ENCODE measurements at places on chromosomes 5 and 9.

- DNase-seq, result no peak
Measured at GRCh38 chr5:33409435-33410170, 31.2 kb upstream of the TARS1 start.

- no peak for DNase-seq
Measured at GRCh38 chr5:146426853-146427618, 20.1 kb upstream of the TCERG1 start.

DNA sequence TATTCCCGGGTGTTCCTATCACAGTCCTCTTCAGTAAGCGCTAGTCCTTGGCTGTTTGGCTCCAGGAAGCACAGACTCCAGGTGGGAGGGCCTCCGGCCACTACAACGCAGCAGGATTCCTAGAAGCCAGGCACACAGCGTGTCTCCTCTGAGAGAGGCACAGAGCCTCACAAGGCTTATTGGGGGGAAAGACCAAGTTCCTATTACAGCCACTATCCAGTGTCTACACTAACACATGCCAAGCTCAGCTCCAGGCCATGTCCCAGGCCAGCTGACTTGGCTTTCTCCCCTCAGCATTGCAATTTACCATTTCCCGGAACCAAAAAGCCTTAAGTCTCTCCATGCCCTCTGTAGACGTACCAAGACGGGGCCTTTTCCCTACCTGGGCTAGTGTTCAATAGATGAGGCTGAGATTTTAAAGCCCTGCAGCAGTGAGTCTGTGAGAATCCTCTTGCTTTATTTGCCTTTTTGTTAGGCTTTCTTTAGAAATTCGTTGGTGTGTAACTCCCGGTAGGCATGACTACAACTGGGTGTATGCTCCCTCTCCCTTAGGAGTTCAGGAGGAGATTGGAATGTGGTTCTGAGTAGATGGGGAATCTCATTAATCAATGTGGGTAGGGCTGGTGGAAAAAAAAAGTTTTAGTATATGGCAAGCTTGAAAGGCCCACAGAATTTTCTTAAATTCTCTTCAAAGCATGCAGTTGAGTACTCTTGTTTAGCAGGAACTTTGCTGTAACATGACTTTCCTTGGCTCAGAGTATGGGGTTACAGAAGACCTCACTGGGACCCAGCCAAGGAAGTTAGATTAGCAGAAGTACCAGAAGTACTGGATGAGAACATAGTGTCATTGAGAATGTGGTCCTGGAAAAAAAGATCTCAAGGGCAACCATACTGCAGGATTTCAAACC lies 84.3 kb upstream of the SLC1A3 start:
- DNase-seq, result no peak

GRCh38 chr9:137710704-137711103 lies 91.9 kb downstream of the EHMT1 start:
- no peak for DNase-seq

GRCh38 chr9:70883963-70884793 lies 237.2 kb downstream of the TRPM3 start:
- no peak for DNase-seq

DNA sequence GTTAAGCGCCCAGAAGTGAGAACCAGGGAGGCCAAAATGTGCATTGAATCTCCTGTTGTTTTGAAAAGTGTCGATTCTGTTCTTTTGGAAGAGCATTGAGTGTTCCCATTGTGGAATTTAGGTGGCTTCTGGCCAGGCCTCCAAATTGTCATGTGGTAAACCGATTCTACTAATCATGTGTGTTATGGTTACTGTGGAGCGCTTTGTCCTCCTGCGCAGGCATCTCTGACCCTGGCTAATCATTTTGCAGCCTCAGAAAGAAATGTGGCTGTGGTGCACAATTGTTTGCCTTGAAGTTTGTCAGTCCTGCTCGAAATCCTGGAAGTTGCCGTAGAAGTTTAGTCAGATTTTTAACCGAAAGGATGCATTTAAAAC lies 121.3 kb downstream of the RASGRF2 start:
- DNase-seq, result no peak

DNA sequence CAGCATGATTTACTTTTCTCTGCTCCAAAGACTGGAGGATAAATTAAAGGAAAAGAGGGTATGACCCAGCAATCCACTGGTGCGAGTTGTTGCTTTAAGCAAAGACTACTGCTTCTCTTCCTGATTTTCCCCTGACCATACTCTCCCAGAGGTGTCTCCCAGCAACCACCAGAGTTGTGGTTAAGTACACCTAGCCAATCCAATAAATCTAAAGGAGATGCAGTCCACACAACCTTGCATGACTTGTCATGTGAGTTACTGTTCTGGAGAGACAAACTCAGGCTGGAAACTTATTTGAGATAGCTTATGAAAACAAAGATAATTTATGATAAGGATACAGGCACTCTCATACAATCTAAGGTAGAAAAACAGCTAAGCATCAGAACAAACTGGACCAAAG lies 11.9 kb downstream of the TMC1 start:
- no peak for DNase-seq

DNA sequence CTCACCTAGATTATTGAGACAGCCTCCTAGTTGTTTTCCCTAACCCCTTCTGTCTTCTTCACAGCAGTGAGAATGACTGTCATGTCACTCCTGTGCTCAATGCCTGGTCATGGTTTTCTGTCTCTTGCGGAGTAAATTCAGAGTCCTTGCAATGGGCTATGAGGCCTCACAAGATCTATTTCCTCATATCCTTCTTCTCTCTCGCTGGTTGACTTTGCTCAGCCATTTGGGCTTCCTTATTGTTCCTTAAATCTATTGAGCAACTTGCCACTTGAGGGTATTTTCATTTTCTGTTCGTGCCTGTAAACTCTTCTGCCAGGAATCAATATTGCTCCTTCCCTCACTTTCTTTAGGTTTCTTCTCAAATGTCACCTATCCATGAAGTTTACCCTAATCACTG lies 9.0 kb downstream of the PPP3R2 start:
- no peak for DNase-seq

DNA sequence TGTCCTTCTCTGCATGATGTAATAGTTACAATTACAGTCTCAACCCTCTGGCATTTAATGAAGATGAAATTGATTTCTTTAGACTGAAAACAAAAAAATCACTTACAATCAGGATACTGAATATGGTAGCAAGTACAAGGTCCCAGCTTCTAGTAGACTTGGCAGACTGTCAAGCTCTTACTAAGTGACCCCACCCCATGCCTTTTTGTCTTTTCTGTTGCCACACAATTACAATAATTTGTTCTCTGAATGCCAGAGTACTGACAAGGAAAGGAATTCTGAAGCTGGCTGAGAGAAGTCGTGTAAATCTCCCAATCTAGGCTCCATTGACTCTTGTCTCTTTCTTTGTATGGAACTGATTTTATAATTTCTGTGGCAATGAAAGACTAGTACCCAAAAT lies 154.2 kb downstream of the TMC1 start:
- no peak for DNase-seq

DNA sequence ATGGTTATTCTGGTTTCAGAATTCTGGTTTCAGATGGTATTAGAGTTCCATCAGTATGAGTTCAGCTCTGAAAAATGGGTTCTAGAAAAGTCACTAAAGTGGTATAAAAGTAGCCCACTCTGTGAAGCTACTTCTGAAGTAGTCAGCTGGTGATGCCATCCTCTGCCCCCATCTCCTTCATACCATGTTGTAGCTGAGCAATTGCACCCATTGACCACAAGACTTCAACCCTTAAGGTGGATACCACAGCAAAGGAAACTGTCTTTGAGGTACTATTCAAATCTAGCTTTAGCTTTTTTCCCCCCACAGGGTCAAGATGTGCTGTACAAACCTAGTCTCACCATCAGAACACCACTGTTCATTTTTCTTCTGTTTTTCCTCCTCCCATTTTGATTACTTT lies 444.9 kb downstream of the DMAC1 start:
- DNase-seq, result no peak

- DNase-seq, result no peak
Measured at GRCh38 chr5:58795327-58795726, 212.5 kb downstream of the RAB3C start.

DNA sequence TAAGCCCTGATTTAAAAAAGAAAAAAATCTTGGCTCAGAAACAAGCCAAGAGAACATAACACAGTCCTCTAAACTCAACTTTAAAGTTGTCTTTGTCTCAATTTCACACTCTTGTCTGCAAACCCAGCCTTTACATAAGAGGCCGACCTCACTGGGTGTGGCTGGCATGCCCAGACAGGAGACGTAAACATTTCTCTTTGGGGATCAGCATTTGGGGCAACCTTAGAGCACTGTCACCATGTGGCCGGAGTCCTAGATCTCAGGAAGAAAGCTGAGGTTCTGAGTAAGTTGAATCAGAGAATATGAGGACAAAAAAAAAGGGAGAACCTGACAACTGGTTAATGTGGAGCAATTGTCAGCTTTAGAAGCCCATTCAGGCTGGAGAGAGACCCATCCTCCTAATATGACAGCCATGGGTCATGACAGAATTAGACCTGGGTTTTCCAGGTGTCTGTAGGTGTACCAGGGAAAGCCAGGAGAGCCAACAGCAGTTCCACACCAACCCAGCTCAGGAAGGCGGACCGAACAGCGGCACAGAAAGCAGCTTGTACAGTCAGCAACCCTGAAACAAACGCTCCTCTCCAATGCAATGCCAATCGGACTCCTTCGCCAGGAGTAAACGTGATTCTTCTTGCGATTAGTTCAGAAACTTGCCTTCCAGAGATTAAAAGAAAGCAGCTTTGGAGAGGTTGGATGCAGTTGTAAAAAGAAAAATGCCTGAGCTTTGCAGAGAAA lies 97.9 kb upstream of the MAP3K1 start:
- DNase-seq, result no peak

DNA sequence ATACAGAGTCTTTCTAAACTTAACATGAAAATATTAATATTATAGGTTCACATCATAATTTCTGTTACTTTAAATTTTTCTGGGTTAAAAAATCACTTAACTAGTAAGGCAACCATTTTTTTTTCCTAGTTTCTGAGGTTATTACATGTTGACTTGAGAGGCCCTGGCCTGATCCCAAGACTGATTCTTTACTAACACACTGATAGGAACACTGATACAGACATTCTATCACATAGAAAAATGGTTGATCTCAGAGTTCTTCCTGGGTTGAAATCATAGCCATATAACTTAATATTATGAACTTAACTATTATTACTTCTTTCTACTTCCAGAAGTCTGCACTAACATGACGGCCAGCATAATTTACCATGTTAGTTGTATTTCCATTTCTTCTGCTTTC lies 43.0 kb downstream of the AP3S1 start:
- no peak for DNase-seq

DNA sequence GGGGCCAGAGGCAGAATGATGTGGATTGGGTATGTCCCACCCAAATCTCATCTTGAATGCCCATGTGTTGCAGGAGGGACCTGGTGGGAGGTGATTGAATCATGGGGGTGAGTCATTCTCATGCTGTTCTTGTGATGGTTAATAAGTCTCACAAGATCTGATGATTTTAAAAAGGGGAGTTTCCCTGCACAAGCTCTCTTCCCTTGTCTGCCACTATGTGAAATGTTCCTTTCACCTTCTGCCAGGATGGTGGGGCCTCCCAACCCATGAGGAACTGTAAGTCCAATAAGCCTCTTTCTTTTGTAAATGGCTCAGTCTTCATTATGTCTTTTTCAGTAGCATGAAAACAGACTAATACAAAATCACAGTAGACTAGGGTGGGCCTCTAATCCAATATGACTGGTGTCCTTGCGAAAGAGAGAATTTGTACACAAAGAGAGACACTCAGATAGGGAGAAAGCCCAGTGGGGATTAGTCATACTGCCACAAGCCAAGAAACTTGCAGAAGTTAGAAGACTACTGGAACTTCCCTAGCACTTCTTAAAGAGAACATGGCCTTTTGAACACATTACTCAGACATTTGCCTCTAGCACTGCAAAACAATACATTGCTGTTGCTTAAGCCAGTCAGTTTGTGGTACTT lies 68.4 kb downstream of the ANXA1 start:
- DNase-seq, result peak; percentile 15
